ENCODE measurements at places on chromosomes 1 and 21. TPM values are rescaled to one million over a fixed set of nuclear protein-coding genes. Genes with fewer than 3 reads are reported as not detected.

ICOSLG gene
- 2.0 TPM for total RNA-seq

SH3BGR gene
- total RNA-seq, result 0.51 TPM

CITED4 gene
- 3.9 TPM for total RNA-seq

ZCCHC17 gene
- 36.9 TPM for total RNA-seq

IL19 gene
- not detected for total RNA-seq

HES4 gene
- total RNA-seq, result 76.9 TPM

SPRR4 gene
- total RNA-seq, result not detected

VHLL gene
- total RNA-seq, result not detected

F13B gene
- total RNA-seq, result not detected

SPATA1 gene
- 0.65 TPM for total RNA-seq

CLCA1 gene
- not detected for total RNA-seq

ABCA4 gene
- total RNA-seq, result 113 TPM

OR2M3 gene
- not detected for total RNA-seq

GGPS1 gene
- total RNA-seq, result 24.7 TPM

CDK18 gene
- 1.7 TPM for total RNA-seq

HAO2 gene
- not detected for total RNA-seq

GPA33 gene
- total RNA-seq, result not detected

CFHR3 gene
- total RNA-seq, result not detected

OR2AK2 gene
- total RNA-seq, result not detected

KCNE1 gene
- 0.14 TPM for total RNA-seq

NBPF4 gene
- not detected for total RNA-seq

MIXL1 gene
- 0.05 TPM for total RNA-seq

FAM3B gene
- not detected for total RNA-seq

CELA3B gene
- not detected for total RNA-seq

FAM72C gene
- 1.7 TPM for total RNA-seq

TRAPPC3 gene
- total RNA-seq, result 77.8 TPM

RNU1-1 gene
- under 0.01 TPM for total RNA-seq

SH2D5 gene
- total RNA-seq, result under 0.01 TPM

PGBD5 gene
- total RNA-seq, result 0.19 TPM

YOD1 gene
- total RNA-seq, result 8.5 TPM

NHLH2 gene
- total RNA-seq, result not detected

AADACL4 gene
- total RNA-seq, result not detected

TMEM54 gene
- total RNA-seq, result 30.6 TPM

NBPF14 gene
- total RNA-seq, result 6.6 TPM

ATP1A2 gene
- not detected for total RNA-seq

ATAD3C gene
- 1.5 TPM for total RNA-seq

ERICH3 gene
- total RNA-seq, result not detected

MARCKSL1 gene
- total RNA-seq, result 147 TPM

MCOLN2 gene
- 0.05 TPM for total RNA-seq
